Stimulated activated memory B cell treated with anti-CD40 and anti-IgM and Interleukin-4, amounts not matched to agents 10 μg/mL and 1 μg/mL and 100 μg/mL, for 72 hours (primary cell): ENCODE measurements at places on chromosomes 5 and 9.

GRCh38 chr5:144085381-144085780 lies 85.1 kb downstream of the YIPF5 start:
- ATAC-seq: no peak

- ATAC-seq: no peak
Measured at GRCh38 chr5:2017540-2018389, 135.0 kb upstream of the IRX4 start.

- ATAC-seq: no peak
Measured at GRCh38 chr5:168261227-168261571, 30.2 kb upstream of the WWC1 start.

DNA sequence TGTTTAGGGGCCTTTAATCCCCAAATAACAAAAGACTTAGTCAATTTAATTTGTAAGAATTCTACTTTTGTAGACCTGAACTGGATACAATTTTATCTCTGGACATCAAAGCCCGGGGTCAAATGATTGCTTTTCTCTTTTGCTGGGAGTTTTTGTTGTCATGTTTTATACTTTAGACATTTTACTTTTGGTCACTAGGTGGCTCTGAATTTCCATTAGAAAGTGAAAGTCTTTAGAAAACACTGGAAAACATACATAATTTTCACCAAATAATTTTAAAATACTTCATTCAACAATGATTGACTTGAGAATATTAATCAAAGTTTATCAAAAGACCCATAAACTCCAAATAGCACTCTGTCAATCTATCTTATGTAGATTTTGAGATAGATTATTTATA lies 2.8 kb upstream of the PCA3 start:
- no peak for ATAC-seq

GRCh38 chr9:4638968-4639367 lies 23.1 kb upstream of the PLPP6 start:
- no peak for ATAC-seq

GRCh38 chr9:89753472-89754055 lies 148.8 kb downstream of the GADD45G start:
- ATAC-seq: peak; percentile 40

DNA sequence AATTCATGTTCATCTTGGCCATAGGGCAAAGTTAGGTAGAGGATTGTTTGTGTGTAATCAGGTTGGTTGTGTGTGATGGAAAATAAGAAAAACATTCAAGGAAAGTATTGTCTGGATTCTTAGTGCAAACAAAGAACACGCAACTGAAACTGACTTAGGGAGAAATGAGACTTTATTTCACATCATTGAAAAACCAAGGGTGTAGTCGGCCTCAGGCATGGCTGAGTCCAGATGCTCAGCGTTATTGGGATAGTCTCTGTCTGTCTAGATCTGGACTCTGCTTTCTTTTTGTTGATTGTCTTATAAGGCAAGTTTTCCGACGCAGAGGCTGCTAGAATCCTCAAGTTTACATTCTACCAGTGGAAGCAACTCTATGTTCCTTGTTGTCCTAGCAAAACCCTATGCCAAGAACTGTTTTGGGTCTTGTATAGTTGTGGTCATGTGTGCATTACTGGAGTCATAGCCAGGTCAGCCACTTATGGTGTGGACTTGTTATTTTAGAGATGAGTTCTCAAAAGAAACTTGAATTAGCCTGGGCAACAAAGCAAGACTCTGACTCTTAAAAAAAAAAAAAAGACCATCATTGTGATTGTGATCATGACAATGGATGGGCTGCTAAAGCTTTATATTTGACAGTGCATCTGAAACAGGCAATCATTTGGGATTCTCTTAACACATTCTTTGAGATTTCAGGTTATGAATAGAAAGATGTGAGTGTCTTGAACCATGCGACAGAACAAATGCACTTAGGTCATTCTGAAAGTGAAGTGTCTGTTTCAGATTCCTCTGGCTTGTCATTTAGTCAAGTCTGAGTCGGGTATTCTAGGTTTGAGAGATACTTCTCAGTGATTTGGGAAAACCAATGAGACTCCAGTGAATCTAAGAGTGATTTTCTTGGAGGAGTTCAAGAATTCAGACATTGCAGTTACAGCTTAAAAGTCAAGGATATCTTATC lies 82.6 kb downstream of the DOCK2 start:
- ATAC-seq: peak; percentile 54

DNA sequence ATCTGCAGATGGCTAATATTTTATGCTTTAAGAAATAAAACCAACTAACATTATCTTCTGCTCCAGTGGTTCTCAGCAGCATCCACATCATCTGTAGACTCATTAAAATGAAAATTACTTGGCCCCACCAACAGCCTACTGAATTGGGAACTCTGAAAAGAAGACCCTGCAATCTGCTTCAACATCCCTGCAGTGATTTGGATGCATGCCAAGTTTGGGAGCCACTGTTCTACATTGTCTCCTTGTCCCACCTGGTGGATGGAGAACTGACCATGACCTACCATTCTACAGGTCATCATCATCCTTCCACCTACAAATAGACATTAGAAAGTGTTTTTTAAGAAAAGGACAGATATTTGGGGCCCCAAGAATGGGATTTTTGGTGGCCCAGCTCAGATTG lies 71.1 kb downstream of the ACER2 start:
- ATAC-seq: no peak

DNA sequence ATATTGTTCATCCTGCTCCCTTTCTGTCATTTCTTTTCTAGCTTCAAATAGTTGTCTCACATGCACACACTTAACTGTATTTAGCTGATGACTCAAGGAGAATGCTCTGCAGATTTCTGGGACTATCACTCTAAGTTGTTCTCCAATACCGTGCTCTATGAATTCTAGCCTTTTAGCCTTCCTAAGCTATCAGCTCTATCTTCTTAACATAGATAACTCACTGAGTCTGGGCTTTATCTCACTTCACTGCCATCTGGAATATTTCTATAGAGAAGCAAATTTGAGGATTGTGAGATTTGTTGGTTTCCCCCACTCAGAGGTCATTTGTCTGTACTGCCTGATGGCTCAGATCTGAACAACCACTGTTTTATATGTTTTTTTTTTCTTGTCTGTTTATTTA lies 369.7 kb downstream of the TUSC1 start:
- no peak for ATAC-seq

DNA sequence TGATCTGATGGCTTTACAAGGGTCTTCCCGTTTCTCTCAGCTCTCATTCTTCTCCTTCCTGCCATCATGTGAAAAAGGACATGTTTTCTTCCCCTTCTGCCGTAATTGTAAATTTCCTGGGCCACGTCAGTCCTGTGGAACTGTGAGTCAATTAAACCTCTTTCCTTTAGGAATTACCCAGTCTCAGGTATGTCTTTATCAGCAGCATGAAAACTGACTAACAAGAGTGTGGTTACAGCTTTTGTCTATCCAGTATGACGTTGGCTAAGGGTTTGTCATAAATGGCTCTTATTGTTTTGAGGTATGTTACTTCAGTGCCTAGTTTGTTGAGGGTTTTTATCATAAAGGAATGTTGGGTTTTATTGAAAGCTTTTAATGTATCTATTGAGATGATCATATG lies 501.6 kb downstream of the CAAP1 start:
- ATAC-seq: no peak

- no peak for ATAC-seq
Measured at GRCh38 chr9:127846443-127847177, 7.8 kb downstream of the ENG start.

- ATAC-seq: no peak
Measured at GRCh38 chr5:103472265-103472664, 90.3 kb downstream of the NUDT12 start.

DNA sequence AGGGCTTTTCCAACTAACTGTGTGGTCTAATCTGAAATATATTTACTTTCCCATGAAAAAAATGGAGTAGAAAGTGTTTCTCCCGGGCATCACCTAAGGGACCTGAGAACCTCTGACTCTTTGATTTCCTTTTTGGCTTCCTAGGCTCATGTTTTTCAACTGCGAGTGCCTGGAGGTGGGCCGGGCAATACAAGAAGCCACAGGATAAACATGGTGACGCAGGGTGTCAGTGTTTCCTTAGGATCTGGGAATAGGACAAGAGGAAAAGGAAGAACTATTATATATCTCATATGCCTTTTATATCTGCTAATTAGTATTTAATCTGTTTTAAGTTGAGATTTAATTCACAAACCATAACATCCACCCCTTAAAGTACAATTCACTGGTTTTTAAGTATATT lies 11.4 kb upstream of the LECT2 start:
- ATAC-seq: no peak

- ATAC-seq: no peak
Measured at GRCh38 chr5:37936091-37936490, 96.2 kb upstream of the GDNF start.
